ENCODE measurements at places on chromosomes 5 and 9.

DNA sequence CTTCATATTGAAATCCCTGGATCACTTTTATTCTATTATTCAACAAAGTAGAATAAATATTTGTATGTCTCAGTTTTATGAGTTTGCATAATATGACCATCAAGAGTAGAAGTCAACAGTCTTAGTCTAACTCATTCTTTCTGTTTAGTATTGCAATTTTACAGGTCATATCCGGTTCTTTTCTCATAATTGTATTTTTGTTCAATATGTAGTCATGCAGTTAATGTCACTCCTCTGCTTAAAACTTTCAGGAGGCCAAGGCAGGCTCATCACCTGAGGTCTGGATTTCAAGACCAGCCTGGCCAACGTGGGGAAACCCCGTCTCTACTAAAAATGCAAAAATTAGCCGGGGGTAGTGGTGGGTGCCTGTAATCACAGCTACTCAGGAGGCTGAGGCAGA lies 148.4 kb upstream of the TRPM3 start:
- DNase-seq, result no peak

- DNase-seq, result no peak
Observed at GRCh38 chr5:102450313-102450990, 48.3 kb downstream of the SLCO6A1 start.

GRCh38 chr5:171421331-171422262 lies 2.1 kb downstream of the FGF18 start:
- DNase-seq, result no peak

GRCh38 chr5:160287378-160288051 lies 24.8 kb downstream of the CCNJL start:
- no peak for DNase-seq

DNA sequence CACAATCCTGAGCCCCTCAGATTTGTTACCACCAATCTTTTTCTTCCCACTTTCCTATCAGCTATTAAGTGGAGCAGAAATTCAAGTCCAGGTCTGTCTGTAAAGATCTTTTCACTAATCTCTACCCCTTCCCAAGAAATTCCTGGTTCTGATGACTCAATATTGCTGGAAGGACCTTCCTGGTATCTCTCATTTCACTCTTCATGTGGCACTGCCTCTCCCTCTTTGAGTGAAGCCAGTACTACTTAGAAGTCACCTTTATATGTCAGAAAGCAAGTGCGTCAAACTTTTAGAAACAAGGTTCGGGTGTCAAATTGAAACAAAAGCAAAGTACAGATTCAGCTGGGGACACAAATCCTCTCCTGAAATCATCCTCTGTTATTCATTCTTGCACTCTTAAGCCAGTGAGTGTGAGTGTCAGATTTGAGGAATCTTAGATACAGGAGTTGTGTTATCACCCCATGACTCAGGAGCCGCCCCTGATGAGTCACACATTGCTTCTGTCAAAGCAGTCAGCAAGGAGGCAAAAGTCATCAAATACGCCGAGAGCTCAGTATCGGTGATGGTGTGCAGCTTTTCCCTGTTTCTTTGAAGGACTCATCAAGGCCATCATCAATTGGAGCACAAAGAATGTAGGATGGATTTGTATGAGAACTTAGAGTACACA lies 313.0 kb downstream of the CETN3 start:
- DNase-seq, result no peak

DNA sequence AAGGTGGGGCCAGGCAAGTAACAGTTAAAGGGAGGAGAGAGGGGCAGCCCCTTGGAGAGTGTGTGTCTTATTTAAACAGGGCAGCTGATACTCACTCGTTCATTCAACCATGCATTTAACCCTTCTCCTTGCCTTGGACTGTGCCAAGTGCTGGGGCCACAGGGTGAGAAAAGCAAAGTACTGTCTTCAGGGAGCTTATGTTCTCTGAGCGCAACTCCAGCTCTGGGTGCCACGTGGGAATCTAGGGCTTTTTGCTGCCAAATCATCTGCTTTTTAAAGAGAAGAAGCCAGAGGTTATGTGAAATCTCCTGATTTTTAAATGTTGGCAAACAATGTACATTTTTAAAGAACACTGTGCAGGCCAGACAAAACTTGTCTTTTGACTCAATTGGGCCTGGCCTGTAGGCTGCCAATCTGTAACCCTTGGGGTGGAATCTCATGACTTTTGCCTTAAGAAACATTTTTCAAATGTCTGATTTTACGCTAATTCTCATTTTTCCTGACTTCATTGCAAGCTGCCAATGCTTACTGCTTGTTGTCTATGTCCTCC lies 157.8 kb downstream of the NTRK2 start:
- DNase-seq, result no peak

DNA sequence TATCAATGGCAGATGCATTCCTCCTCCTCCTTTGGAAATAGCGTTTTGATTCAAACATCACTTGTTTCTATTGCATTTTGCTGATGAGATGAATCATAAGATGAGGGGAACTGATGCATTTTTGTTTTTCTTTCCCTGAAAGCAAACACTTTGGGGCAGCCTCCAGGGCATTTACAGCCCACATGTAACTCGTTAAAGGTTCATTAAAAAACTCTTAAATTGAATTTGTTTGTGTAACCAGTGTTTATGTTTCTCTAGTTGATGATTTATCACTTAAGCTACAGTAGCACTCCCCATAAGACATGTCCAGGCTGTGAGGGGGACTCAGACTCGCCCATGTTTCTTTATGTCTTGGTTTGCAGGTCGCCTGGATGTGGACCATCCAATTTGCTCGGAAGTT lies 246.1 kb upstream of the ANKH start:
- no peak for DNase-seq

GRCh38 chr5:5751498-5751897 lies 329.0 kb downstream of the ICE1 start:
- no peak for DNase-seq

DNA sequence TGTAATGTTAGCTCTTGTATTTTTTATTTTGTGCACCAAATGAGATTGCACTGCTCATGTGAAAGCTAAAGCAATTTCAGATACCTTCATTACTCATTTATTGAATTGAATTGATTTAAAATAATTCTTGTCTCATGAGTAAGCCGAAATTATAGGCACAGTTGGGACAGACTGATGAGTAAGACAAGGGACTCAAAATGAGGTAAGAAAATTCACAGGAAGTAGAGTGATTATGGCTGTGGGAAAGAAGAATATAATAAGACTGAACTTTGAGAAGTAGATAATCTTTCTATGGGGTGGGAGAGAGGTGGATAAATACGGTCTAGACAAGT lies 51.1 kb downstream of the NUDT12 start:
- no peak for DNase-seq

DNA sequence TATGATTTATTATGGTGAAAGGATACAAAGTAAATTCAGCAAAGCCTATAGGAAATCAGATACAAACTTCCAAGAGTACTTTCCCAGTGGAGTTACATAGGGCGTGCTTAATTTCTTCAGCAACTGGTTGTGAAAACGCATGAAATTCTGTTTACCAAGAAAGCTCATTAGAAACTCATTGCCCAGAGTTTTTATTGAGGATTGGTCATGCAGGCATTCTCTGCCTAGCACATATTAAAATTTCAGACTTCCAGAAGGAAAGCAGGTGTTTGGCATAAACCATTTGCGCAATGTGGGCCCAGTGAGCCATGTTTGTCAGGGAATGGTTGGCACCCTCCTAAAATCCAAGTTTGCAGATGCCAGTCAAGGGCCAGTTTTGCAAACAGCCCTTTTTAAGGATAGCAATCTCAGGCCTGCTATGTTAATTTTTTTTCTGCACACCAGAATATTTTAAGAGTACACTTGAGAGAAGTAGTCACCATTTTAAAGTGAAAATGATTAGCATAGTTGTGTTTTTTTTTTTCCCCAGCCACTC lies 311.1 kb upstream of the CHD1 start:
- DNase-seq, result no peak

DNA sequence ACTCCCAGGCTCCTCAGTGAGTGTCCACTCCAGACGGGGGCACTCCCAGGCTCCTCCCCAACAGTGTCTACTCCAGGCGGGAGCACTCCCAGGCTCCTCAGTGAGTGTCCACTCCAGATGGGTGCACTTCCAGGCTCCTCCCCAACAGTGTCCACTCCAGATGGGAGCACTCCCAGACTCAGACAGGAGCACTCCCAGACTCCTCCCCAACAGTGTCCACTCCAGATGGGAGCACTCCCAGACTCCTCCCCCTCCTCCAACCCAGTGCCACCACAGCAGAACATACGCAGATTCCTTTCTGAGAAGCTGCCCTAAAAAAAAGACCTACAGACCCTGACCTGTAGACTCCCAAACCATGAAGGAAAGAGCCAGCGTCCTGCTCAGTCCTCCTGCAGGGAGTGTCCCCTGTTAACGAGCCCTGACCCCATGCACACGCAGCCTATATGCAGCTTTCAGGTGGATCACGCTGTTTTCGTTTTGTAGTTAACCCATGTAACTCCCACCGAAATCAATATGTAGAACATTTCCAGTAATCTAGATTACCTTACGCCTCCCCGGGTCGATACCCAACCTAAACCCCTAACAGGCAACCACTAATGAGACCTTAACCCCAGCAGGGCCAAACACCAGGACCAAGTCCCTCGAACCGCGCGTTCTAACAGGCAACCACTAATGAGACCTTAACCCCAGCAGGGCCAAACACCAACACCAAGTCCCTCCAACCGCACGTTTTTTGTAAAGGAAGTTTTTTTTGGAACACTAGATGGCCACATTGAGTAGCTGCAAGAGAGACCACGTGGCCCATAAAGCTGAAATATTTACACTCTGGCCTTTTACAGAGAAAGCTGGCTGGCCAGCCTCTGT lies 15.7 kb downstream of the PNPLA7 start:
- peak; percentile 51 for DNase-seq

DNA sequence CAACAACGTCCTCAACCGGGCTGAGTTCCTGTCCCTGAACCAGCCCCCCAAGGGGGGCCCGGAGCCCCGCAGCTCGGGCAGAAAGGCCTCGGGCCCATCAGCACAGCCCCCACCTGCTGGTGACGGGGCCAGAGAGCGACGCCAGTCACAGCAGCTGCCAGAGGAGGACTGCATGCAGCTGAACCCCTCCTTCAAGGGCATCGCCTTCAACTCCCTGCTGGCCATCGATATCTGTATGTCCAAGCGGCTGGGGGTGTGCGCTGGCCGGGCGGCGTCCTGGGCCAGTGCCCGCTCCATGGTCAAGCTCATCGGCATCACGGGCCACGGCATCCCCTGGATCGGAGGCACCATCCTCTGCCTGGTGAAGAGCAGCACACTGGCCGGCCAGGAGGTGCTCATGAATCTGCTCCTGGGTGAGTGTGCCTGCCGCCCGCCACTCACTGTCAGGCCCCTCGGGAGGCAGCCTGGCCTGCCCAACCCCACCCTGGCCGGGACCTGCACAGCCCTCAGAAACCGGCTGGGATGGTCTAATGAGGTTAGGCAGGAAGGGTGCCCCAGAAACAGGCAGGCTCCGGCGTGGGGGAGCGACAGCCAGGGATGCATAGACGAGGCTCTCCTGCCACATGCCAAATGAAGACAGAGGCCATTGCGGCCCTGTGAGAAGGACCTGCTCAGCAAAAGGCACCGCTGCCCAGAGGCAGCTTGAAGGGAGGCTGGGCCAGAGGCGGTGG lies 678 bp downstream of the PLPP7 start:
- no peak for DNase-seq

DNA sequence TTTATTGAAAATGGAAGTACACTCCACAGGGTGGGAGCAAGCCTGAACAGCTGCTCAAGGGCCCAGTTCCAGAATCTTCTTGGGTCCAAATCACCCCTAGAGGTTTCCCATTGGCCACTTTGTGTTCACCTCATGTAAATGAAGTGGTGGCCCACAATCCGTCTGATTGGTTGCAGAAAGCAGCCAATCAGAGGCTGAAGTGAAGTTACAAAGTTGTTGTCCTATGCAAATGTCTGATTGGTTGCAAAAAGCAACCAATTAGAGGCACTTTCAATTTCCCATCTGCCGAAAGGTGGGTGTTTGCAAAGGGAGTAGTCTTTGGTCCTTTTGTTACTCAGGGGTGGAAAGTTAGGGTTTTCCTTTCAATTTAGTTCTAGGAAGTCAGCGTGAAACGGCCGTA lies 8.8 kb downstream of the TMEM171 start:
- no peak for DNase-seq

DNA sequence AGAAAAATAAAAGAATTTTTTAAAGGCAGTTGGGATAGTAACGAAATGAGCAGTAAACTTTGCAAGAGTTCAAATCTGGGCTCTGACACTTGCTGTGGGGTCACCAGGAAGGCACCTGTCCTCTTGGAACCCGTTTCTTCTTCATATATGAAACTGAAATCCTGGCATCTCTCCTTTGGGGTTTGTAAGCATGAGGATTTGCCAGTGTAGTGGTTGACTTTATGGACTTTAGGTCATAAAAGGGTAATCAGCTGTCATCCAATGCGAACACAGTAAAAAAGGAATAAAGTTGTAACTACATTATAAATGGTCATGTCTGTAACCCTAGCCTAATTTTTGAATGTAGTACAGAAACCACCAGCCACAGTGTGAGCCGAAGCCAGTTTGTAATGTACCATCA lies 1.3 kb downstream of the RAB14 start:
- no peak for DNase-seq

GRCh38 chr5:36790847-36791246 lies 85.7 kb upstream of the NIPBL start:
- DNase-seq, result no peak

- no peak for DNase-seq
Observed at GRCh38 chr5:173767574-173768266, 120.4 kb upstream of the CPEB4 start.

DNA sequence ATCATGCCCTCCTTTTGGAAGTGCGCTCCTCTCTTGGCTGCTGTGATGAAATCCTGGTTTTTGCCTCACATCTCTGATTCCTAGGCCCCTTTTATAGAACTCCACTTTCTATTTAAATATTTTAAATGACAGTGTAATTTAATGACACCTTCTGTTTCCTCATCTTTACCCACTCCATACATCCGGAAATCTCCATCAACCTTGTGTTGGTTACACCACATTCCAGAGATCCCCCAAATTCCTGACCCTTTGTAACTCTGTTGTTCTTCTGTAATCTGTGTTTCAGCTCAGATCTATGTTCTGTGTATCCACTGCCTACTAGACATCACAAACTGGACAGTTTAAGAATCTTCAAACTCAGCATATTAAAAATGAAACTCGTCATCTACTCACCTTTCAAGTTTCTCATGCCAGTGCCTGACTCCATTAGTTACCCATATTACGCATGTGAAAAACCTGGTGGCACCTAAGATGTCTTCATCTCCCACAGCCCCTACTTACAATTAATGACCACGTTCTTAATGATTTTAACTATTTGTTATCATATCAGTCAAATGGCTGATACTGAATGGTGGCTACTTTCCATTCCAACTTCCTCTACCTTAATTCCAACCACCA lies 25.1 kb downstream of the PARP8 start:
- no peak for DNase-seq

- DNase-seq, result peak; percentile 20
Observed at GRCh38 chr9:133119103-133119845, 1.8 kb downstream of the RALGDS start.

All from fibroblast of the conjunctiva (primary cell).